ENCODE measurements at places on chromosomes 1 and 21. TPM values are rescaled to one million over a fixed set of nuclear protein-coding genes. Genes with fewer than 3 reads are reported as not detected.

- DNase-seq, result no peak
These were observed 18.1 kb upstream of the LBR start for GRCh38 chr1:225445639-225446594.

DNA sequence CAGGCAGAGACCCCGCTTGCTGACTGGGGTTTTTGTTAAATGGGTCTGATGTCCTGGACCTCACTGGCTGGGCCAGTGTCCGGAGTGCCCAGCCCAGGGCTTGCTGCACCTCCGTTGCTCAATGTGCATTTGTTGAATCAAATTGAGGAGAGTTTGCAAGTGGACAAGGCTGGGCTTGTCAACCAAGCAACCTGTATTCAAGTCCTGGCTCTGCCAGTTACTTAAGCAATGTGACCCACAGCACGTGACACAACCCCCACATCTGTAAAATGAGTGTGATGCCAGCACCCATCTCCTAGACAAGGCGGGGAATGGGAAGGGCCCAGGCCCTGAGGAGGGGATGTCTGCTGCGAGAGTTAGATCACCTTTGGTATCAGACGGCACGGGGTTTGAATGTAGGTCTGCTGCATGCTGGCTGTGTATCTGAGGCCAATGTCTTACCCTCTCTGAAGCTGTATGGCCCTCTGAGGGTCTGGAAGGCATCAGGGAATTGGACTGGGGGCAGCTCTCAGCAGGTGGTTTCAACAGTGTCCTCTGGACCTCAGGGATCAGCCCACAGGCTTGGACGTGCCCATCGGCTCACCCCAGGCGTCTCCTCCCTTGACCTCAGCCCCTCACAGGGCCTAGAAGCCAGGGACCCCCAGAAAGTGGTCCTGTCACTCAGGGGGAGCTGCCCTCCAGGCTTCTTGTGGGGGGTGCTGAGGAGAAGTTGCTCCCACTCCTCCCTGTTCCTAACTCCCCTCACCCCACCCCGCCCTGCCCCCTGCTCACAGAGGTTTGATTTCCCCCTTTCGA lies 51.0 kb upstream of the RUNX3 start:
- no peak for DNase-seq

DNA sequence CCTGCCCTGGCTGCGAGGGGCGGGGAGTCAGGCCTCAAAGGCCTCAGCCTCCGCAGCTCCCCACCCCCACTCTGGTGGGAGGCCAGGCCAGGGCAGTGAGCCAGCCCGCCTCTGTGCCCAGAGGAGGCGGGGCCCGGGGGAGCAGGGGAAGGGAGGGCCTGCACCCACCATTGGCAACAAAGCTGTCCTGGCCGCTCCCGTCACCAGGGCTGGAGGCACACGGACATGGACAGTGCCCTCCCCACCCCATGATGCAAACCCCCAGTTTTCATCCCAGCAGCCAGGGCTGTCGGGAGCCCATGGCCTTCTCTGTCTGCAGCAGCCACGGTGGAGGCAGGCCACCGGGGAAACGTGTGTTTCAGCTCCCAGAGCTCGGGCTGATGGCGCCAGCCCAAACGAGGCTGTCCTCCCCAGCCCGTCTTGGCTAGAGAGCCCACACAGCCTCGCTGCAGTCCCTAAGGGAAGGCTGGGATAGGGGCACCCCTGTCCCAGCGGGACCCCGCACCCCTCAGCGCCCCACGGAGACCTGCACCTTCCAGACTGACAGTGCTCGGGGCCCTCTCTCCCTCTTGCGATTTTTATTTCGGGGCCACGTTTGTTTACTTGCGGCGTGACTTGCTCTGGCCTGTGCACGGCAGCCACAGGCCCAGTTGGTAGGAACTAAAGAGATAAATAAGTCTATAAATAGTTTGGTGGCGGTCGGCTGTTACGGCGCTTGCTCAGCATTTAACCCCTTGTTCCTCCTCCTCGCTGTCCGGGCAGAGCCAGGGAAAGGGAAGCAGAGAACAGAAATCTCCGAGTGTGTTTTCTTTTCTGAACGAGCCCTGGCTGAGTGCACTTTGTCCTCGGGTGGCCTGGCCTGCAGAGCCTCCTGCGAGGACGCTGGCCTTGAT lies 101.8 kb downstream of the PRDM16 start:
- DNase-seq, result no peak

- no peak for DNase-seq
These were observed 98.9 kb downstream of the PGBD5 start for GRCh38 chr1:230326971-230327891.

GRCh38 chr21:44043613-44044012 lies 31.5 kb downstream of the TRAPPC10 start:
- no peak for DNase-seq

GRCh38 chr1:96130432-96130831 lies 591.2 kb upstream of the PTBP2 start:
- no peak for DNase-seq

DNA sequence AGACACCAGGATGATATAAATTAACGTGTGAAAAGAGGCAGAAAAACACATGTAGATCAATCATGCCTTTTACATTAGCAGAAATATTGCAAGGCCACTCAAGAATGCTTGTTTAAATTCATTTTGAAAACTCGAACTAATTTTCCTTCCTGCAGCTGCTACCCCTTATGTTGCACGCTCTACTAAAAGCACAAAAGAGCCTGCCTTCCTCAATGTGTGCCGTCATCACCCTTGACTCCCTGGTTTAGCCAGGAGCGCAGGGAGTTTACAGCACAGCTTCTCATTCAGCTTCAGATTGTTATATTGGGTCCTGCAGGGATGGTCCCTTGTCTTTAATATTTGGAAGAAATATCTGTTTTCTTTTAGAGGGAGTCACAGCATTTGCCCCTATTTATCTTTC lies 10.1 kb upstream of the ST6GALNAC5 start:
- DNase-seq, result no peak

The KRTAP7-1 gene
- not detected for total RNA-seq

The SNX27 gene
- total RNA-seq, result 44.5 TPM

The C1orf226 gene
- total RNA-seq, result not detected

The SLC25A34 gene
- not detected for total RNA-seq

The DCST1 gene
- total RNA-seq, result not detected

The GPR25 gene
- total RNA-seq, result not detected

The RAB42 gene
- 14.1 TPM for total RNA-seq

The LYPLAL1 gene
- 21.5 TPM for total RNA-seq

Measured in MG63 (cell line).